Daoy (cell line): ENCODE measurements at places on chromosomes 12 and 14. TPM values are rescaled to one million over a fixed set of nuclear protein-coding genes. Genes with fewer than 3 reads are reported as not detected.

- no peak for DNase-seq
These were observed 21.7 kb downstream of the ZDHHC22 start for GRCh38 chr14:77119851-77120250.

CLEC1A gene
- total RNA-seq: 0.06 TPM in 1 of 2 replicates, not detected in the other

TMEM263 gene
- 56.6 and 58.5 TPM in 2 replicates for total RNA-seq

GRCh38 chr12:76183459-76184186 lies 99.1 kb upstream of the NAP1L1 start:
- peak; percentile 92 for DNase-seq

- DNase-seq: peak; percentile 65
These were observed 95.9 kb upstream of the PPP2R5C start for GRCh38 chr14:101665478-101666078.

- DNase-seq: peak; percentile 51
These were observed 2.4 kb upstream of the NUMB start for GRCh38 chr14:73460691-73461127.

GUCY2C gene
- total RNA-seq: not detected in 2 replicates

DNA sequence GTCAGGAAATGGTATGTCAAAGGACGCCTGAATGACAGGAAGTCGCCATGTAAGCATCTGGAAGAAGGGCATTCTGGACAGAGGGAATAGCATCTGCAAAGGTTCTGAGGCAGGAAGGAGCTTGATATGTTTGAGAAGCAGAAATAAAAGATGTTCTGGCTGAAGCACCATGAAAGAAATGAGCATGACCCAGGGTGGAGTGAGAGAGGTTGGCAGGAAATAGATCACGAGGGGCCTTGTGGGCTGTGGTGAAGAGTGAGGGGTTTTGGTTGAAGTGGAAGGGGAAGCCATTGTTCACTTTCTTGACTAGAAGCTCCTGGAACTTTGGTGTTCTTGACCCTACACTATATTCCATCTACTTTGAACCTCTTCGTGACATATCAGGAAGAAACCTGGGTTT lies 99.4 kb upstream of the PARP11 start:
- no peak for DNase-seq

DNA sequence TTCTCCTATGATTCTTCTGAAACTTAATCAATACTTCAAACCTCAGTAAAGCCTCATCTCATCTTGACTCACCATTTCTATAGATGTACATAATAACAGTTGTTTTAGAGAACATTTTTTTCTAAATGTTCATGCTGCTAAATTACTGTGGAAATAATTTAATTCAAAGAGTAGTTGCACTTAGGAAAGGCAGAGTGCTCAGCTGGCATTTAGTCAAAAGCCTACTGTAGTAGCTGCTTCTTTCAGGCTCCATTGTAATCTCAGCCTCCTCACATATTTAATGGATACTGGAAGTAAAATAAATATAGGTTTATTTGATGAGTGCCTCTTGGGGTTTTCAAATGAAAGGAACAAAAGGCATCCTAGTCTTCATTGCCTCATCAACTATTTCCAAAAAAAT lies 325.0 kb downstream of the CCER1 start:
- DNase-seq: no peak

RAD51AP1 gene
- total RNA-seq: 106 and 121 TPM in 2 replicates

DNA sequence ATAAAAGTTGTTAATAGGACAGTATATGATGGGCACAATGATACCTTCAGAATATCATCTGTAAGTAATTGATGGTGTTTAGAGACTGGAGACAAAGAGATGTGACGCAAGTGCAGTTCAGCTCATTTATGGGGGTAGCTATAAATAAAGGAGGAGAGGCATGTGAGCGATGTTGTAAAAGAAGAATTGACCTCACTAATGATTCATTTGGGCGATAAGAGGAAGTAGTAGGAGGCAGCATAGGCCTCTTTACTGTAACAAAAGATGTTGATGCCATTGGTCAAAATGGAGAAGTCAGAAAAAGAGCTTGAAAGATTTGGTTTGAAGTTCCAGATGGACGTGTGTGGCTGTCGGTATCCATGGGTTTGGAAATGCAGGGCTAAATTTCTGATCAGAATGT lies 70.0 kb downstream of the FLRT2 start:
- no peak for DNase-seq

FBXW8 gene
- total RNA-seq: 13.2 and 14.6 TPM in 2 replicates

SCN8A gene
- total RNA-seq: 1.0 and 3.0 TPM in 2 replicates

- DNase-seq: no peak
These were observed 12.2 kb downstream of the LLPH start for GRCh38 chr12:66118240-66118891.

ST8SIA1 gene
- total RNA-seq: not detected in 2 replicates

- DNase-seq: peak; percentile 54
These were observed 9.4 kb downstream of the AHNAK2 start for GRCh38 chr14:104968541-104969401.

DNA sequence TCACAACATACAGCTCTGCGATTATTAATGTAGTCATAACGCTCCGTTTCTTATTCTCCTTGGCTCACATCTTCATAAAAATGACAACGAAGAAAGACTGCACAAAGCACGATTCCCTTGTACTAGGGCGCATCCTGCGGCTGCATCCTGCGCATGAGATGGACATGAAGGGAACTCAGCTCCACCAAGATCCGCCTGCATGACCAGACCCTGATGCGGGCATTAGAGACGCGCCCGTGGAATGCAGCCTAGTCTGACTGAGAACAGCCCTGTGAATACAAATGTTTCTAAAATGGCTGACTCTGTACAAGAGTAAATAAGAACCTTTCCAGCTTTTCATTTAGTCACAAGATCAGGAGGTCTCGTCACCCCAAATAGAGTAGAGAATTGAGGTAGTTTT lies 422.2 kb downstream of the NOVA1 start:
- DNase-seq: no peak

PTPRR gene
- total RNA-seq: 3.5 and 6.8 TPM in 2 replicates

PLEKHG3 gene
- total RNA-seq: 21.8 and 30.9 TPM in 2 replicates

IFNG-AS1 gene
- total RNA-seq: not detected in 2 replicates

DNA sequence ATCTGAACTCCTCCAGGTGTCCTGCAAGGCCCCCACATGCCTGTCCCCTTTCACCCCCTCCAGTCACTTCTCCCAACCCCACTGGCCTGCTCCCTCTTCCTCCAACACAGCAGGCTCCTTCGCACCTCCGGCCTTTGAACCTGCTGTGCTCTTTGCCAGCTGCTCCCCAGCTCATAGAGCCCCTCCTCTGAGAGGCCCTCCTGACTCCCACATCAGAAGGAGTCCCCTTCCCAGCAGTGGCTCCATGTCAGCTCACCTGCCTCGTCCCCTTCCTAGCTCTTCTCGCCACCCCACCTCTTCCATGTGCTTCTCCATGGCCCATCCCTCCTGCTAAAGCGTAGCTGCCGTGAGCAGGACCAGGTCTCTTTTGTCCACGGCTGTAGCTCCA lies 22.1 kb downstream of the SCARB1 start:
- DNase-seq: no peak

- DNase-seq: no peak
These were observed 53.5 kb downstream of the SLC38A6 start for GRCh38 chr14:61034416-61035120.

- DNase-seq: no peak
These were observed 68.7 kb downstream of the PTPRQ start for GRCh38 chr12:80512781-80513180.

DNA sequence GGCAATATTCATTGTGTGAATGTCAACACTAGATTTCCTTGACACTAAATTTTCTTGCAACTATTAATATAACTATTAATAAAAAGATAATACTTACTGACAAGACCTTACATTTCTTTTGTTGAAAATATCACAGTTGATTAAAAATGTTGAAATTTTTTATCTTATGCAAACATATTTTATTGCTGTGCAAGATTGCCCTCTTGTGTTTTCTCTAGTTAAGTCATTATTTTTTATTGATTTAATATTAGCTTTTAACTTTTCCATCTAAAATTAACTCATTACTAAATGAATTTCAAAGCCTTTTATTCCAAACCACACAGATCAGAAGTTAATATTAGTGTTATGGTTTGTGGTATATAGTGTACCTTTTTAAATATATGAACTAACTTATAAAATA lies 11.7 kb upstream of the NAA30 start:
- DNase-seq: no peak

DNA sequence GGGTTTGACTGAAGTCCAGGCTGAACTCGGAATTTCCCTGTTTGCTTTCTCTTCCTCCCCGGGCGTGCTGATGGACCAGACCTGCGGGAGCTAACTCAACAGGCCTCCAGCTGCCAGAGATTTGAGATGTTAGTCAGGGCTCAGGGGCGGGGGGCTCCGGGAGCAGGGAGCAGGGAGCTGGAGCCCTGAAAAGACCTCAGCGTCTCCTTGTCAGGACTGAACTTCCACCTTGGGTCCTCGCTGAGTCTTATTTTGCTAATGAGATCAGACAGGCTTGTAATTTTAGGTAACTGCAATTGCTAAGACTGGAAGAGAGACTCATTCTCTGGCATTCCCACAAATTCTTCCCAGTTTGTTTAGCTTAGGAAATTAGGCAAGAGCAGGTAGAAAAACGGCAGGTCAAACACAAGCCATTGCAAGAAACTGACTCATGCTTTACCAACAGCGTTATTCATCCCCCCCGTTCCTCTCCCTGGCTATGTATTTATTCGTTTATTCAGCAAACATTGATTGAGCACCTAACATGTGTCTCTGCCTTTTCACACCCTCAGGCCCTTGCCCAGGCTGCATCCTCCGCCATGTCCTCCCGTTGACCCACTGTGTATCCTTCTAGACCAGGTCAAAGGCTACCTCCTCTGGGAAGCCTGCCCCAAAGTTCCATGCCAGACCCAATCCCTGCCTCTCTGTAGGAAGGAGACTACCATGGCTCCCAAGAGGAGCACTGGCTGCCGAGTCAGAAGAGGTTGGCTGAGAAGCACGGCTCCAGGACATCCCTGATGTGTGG lies 80.4 kb upstream of the DIO3 start:
- peak; percentile 84 for DNase-seq

- DNase-seq: no peak
These were observed 80.3 kb downstream of the PAPOLA start for GRCh38 chr14:96582411-96582961.

L2HGDH gene
- 17.6 and 18.2 TPM in 2 replicates for total RNA-seq
